ENCODE measurements at places on chromosomes 4 and X. TPM values are rescaled to one million over a fixed set of nuclear protein-coding genes. Genes with fewer than 3 reads are reported as not detected.

DNA sequence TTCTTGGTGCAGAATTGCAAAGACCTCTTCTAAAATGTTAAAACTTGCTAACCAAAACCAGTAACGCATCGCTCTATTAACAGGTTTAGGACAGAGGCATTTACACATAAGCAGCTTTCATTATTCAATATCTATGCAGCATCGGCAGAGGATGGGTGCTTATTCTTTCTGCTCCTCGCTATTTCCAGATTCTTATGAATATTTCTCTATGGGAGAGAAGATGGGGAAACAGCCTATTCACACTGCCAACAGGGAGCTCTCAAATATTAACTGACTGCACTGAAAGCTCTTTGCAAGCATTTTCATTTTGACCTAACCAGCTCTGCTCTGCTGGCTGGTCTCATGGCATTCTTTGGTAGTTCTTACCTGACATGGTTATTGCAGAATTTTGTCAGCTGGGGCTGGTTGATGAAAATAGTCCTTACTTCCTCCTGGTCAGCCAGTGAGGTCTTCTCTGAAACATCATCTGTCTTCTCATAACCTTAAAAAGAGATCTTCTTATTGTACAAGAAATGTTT is 30.2 kb downstream of the ATP8A1 start:
- DNase-seq, result no peak

DNA sequence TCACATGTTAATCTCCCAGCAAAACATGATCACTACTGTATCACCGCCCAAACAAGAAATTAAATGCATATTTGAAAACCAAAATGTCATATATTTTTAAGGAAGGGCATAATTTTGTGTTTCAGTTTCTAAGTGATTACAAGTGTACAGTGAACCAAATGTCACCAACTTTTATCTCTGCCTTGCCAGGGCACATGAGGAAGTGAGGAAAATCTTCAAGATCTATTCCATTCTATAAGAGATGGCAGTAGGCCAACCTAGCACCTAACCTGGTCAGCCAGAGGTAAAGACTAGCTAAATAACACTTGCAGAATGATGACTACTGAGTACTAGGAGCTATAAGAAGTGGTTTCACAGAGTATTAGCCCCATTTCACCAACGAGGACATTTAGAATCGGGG is 107.2 kb downstream of the ATP11C start:
- no peak for DNase-seq

DNA sequence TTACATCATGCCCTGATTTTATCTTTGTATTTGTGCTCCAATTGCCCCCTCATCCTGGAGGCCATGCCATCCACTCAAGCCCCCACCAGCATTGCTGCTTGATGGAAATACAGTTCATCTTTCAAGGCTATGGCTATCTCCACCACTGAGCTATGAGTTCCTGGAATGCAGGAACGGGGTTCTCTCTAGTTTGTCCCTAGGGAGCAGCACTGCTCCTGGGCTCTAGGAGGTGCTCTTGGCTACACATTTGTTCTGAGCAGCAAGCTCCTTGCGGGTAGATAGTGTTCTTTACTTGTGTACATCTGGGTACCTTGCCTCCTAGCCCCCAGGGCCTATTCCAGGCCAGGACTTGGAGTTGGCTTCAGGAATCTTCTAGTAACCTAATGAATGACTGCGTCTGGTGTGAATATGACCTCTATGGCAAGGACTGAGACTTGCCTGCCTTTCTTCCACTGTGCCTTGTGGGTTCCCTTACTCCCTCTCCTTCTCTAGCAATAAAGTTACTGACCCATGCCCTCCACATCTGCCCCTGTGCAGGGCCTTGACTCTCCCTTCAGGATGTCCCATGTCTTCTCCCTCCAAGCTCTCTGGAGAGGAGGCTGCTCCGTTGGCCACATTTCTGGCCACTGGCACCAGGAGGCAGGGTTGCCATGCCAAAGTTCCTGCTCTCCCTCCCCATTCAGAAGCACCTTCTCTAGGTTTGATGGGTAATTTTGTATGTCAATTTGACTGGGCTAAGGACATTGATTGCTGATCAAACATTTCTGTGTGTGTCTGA is 7.6 kb downstream of the CITED1 start:
- no peak for DNase-seq

DNA sequence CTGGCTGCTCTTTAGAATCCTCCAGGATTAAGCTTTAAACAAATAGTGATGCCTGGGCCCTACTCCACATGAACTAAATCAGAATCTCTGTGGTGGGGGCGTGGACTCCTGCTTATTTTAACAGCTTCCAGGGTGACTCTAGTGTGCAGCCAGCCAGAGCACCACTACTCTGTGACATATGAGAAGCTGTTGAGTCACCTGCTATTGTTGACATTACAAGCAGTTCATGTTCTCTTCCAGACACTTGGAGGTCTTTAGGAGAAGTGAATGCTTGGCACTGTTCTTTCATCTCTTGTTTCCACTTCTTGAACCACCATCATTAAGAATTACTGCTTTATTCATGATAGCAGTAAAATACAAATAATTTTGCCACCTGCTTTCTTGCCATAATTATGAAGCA is 426 bp upstream of the C4orf51 start:
- DNase-seq, result no peak

GRCh38 chrX:77346859-77347258 is 100.3 kb upstream of the FGF16 start:
- DNase-seq, result no peak

GRCh38 chr4:126898815-126899214 is 733.9 kb upstream of the INTU start:
- DNase-seq, result no peak

DNA sequence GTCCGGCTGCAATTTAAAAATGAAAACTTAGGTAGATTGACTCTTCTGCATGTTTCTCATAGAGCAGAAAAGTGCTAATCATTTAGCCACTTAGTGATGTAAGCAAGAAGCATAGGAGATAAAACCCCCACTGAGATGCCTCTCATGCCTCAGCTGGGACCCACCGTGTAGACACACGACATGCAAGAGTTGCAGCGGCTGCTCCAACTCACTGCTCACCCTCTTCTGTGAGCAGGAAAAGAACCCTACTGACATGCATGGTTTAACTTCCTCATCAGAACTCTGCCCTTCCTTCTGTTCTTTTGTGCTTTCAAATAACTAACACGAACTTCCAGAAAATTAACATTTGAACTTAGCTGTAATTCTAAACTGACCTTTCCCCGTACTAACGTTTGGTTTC is 41.0 kb downstream of the MAP7D3 start:
- DNase-seq, result no peak

DNA sequence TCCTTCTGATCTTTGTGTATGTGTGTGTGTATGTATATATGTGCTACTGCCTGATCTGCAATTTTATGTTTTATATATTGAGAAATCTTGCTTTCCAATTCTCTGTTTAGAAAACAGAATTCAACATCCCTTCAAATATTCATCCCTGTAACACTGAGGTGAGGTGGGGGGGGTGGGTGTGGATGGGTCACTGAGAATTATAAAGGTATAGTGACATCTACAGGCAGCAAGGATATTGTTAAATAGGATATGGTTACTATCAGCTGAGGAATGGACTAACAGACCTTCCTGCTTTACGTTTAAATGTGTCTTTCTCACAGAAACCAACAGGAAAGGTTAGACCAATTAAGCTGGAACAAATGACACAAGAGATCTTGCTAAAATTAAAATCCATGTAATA is 19.0 kb upstream of the MAGEB2 start:
- no peak for DNase-seq

DNA sequence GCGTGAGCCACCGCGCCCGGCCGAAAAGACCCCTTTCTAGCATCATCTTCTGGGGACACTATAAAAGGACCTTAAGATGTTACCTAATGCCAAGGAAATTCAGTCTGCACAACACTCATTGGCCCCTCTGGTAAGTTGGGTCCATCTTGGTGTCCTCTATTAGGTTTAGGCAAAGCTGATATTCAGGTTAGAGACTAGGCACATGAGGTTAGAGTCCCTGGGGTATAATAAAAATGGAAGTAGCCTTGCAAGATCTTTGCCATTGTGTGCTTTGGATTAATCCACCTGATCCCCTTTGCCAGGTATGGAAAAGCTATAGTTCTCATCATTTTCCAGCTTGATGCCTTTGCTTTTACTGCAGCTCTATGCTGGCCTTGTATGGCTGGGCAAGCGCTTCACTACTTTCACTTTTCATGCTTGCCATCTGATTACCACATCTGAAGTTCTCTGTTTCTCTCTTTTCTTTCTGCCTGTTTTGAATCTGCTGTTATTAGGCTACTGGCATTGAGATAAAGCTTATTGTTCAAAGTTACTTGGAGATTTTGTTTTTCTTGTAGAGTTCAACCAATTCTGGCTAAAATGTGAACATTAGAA is 5.4 kb upstream of the ADH4 start:
- no peak for DNase-seq

Gene MAGED4
- not detected for total RNA-seq

Gene KIAA1210
- not detected for total RNA-seq

Gene DNAAF6
- total RNA-seq, result not detected

Gene TMEM35A
- not detected for total RNA-seq

Gene SCD5
- 0.70 TPM for total RNA-seq

Gene MAGIX
- 2.8 TPM for total RNA-seq
